ENCODE measurements at places on chromosomes 16 and 17.
A peak's percentile ranks its signal among the peaks of the same experiment; 100 is the strongest.

DNA sequence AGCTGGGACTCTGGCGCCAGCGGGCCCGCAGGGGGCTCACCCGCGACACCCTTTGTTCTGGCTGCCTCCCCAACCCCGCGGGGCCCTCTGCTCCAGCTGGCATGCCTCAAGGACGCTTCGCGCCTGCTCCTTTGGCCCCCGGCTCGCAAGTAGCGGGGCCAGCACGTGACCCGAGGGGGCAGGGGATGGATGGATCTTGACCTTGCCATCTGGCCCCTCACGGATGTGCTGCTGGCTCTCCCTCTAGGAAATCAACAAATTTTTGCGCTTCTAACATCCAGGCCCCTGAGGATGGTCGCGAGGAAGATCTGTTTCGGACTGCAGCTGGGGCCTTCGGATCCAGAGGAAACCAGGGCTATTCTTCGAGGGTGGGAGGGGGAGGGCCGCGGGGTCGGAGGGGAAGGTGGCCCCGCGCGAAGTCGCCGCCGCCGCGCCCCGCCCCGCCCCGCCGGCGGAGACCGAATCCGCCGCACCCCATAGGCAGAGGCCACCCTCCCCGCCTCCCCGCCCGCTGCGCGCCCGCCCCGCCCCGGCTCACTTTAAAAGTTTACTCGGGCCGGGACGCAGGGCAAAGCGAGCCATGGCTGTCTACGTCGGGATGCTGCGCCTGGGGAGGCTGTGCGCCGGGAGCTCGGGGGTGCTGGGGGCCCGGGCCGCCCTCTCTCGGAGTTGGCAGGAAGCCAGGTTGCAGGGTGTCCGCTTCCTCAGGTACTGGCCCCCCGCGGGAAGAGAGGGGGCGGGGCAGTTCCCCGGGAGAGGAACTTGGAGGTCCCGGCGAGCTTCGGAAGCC, at the start of gene ACSF2:
Gene ACSF2, plus strand, starts transcription at position 537 of the 790 bp plus-strand sequence. Its CDS starts 44 bp downstream, at position 581.
- DNase-seq, result peak; percentile 72

DNA sequence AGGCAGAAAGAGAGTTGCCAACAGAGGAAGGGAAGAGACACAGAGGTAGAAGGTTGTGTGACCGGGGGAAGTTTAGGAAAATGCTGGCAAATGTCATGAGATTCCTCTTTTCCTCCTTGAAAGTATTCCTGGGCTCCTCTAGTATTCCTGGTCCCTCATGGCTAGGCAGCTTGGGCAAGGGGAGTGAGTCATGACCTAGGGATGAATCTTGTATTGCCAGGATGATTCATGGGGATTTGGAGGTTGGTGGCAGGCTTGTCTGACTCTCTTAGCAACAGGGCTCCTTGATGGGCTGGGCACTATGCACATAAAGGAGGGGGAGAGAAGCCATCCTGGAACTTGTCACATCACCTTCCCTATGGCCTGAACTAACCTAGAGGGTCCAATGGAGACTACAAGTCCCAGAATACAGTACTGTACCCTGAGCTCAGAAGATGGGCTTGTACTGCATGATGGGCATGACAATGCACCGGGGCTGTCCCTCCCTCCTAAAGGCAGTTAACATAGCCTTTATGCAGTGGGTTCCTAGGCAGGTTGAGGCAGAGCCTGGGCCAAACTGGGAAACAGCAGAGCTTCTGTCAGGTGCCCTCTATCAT, 2.1 kb upstream of the SEZ6 start:
- no peak for DNase-seq

GRCh38 chr17:68860941-68861340, 94.3 kb downstream of the ABCA8 start:
- DNase-seq, result no peak

- no peak for DNase-seq
Observed at GRCh38 chr17:60305141-60305540, 86.8 kb downstream of the USP32 start.

DNA sequence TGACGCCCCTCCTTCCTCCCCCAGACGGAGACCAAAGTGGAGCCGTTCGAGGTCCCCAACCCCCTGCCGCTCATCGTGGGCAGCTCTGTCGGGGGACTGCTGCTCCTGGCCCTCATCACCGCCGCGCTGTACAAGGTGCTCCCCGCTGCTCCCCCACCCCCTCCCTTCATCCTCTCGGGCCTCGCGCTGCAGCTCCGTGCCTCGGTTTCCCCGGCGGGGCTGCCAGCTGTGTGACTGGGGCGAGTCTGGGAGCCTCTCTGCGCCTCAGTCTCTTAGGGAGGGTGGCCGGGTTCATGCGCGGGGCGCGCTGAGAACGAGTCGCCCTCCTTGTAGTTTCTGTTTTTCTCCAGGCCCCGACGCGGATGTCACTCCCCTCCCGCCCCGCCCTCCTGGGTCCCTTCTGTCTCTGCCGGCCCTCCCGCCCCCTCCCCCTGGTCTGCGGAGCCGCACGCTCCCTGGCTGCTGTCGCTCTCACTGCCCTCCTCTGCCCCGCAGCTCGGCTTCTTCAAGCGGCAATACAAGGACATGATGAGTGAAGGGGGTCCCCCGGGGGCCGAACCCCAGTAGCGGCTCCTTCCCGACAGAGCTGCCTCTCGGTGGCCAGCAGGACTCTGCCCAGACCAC, 23.7 kb upstream of the ITGAX start:
- no peak for DNase-seq

GRCh38 chr16:7335991-7336634, 3.5 kb downstream of the RBFOX1 start:
- DNase-seq, result no peak

DNA sequence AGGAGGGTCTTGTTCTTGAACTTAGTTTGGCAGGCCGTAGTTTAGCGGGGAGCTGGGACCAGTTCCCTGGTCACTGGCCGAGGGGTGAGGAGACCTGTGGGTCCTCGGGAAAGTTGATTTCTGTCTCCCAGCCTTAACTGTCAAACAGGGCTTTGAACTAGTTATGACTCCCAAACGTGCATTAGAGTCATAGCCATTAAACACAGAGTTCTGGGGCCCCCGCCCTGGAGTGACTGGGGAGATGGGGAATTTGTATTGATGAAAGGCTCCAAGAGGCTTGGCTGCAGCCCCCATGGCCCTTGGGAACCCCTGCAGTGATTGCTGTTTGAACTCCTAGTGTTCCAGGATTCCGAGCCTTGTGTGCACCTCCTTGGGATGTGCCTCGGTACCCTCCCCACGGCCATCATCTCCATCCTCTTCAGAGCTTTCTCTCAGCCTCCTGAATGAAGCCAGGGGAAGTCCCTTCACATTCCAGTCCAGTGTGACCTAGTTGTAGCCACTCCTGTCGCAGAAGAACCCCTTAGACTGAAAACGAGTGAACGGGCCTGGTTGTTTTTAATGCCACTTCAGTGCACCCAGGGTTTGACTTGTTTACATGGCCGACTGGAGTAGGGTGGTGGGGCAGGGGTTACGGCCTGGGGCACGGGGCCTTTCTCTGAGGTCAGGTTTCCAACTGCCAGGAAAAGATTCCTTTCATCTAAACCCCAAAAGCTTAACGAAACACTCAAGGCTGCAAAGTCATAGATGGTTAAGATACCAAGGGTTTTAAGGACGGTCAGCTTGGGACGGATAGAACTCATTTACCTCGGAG, 1.4 kb downstream of the MPRIP start:
- DNase-seq, result no peak

Data from stimulated activated CD4-positive, alpha-beta T cell treated with anti-CD3 and anti-CD28 coated beads, TNF-alpha, amount 100 ng/mL, for 24 hours (primary cell).